ENCODE measurements at places on chromosomes 5 and 9. TPM values are rescaled to one million over a fixed set of nuclear protein-coding genes. Genes with fewer than 3 reads are reported as not detected.

Gene STPG3
- total RNA-seq: not detected

Gene IFNE
- total RNA-seq: 1.3 TPM

Gene GNE
- total RNA-seq: 25.9 TPM

Gene KIF24
- total RNA-seq: 5.8 TPM

DNA sequence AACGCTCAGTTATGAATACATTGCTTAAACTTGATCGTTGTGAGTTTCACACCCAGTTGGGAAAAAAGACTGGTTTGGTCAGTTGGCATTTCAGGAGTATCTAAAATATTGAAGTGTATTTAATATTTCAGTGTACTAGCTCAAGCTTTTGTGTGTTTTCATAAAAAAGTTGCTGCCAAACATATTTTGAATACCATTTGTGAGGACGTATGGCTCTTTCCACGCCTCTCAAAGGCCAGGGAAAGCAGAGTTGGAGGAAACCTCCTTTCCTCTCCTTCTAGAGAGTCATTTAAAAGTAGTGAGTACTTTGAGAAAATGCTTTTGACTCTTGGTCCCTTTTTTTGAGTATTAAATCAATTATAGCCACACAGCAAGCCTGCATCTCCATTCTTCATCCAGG lies 43.2 kb upstream of the ANKRD33B start:
- no peak for DNase-seq

- no peak for DNase-seq
Observed at GRCh38 chr5:123778641-123779040, 266.7 kb downstream of the CSNK1G3 start.

DNA sequence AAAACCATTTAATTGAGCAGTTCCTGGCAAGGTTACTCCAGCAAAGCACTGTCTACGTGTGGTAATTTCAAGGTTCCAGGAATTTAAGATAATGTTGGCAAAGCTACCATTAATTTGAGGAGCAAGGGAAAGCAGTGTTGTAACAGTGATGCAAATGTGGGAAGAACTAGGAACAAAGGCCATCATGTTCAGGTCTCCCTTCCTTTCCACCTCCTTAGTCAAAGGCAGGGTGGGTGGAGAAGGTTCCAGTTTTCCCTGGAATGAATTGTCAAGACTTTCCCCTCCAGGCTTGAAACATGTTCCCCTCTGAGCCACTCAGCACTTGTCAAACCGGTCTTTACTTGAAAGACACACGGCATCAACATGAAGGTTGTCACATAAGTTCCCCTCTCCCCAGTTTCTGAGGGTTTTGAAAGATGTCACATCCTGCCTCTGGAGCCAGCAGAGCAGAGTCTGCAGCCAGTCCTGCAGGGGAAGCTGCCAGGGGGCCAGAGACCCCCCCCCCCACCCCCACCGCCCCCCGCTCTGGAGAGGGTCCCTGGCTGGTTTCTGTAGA lies 226.0 kb downstream of the GAS1 start:
- DNase-seq: no peak

DNA sequence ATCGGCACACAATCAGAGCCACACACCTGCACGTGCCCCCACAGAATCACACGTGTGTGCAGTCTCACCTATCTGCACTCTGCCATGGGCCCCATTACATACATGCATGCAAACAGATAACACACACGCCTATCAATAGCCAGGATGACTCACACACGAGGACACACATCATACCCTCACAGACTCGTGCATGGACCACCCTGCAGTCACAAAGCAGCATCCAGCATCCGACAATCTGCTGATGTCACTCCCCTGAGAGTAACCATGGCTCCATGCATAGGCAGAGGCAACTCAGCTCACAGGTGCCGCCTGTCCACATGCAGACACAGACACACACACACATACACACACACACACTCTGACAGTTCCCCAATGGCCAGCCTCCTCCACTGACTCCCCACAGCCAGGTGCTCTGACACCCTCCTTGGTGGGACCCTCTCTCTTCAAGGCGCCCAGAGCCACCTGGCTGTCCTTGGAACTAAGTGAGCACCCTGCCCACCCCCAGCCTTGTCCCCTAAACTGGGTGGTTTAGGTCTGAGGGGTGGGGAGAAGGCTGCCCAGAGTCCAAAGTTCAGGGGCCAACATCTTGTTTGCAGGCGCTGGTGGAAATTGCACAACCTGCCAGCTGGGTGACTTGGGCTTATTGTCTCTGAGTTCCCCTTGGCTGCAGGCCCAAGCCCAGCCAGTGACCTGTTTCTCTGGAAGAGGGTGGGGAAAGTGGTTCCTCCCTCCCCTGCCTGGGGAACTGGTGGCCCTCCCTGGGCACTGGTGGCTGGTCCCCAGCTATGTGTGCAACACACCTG lies 34.6 kb upstream of the NEK6 start:
- DNase-seq: no peak

DNA sequence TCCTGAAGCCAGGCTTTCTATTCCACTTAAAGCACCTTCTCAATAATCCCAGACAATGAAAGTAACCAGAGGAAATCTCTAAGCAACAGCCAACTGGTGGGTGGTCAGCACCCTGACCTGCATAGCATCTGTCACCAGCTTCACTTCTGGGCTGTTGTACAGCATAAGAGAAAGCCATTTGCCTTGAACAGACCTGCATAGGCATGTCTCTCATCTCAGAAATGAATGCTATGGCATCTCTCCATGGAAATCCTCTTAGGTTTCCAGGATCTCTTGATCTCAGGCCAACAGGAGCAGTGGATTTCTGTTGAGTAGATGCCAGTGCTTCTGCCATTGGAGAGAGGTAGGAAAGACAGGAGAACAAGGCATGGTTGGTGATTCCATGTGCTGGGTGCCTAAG lies 213.6 kb downstream of the GRIA1 start:
- no peak for DNase-seq

- DNase-seq: no peak
Observed at GRCh38 chr9:113543982-113544303, 80.4 kb downstream of the RGS3 start.

DNA sequence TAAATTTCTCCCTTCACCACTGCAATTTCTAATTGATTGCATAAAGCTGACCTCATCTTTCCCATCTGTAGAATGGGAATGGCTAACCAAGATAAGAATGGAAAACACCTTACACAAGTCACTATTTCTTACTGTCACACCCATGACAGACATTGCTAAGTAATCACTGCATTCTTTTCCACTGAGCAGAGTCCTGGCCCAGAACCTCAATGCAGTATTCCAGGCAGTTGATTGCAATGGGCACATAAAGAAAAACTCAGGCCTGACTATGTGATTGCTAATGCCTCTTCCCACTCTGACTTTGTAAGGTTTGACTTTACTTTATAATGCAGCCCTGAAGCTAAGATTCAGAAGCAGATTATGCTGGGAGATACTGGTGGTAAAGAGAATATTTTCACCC lies 29.3 kb downstream of the TRIM32 start:
- DNase-seq: no peak

DNA sequence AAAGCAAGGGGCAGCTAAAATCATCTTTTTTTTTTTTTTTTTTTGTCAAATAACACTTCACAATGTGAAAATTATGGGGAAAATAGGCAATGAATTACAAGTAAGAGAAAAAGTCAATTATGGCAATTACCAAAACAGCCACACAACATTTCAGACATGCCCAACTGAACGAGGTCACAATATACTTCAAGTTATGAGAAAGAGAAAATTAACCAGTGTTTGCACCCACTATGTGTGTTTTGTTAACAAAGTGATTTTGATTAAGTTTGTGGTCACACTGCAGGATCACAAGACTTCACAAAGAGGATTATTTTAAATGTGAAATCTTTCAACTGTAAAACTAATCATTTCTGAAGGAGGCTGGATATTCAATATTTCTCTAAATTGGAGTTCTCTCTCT lies 1032.8 kb upstream of the DMAC1 start:
- DNase-seq: no peak

- DNase-seq: no peak
Observed at GRCh38 chr5:139577689-139578290, 16.7 kb downstream of the UBE2D2 start.

DNA sequence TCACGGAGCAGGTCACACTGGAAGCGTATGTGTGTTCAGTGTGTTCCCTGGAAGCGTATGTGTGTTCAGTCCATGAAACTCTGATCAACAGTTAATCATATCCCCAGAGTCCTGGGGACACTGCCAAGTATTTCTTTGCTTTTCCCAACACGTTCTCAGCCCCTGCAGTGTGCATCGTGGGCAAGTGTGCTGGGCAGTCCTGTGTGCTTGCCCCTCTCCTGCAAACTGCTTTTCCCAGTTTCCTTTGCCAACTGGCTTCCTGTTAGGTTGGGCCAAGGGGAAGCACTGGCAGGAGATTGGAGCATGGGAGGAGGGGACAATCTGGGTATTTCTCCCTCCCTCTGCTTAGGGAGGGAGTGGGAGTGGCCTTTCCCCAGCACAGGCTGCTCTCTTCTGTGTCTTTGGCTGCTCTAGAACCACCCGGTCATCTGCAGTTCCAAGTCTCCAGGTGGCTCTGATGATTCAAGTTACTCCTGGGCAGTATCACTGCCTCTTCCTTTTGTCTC lies 36.8 kb upstream of the NEK6 start:
- DNase-seq: no peak

- DNase-seq: no peak
Observed at GRCh38 chr9:101639311-101639710, 44.5 kb upstream of the PPP3R2 start.

- no peak for DNase-seq
Observed at GRCh38 chr9:120324461-120324860, 255.5 kb downstream of the CDK5RAP2 start.

DNA sequence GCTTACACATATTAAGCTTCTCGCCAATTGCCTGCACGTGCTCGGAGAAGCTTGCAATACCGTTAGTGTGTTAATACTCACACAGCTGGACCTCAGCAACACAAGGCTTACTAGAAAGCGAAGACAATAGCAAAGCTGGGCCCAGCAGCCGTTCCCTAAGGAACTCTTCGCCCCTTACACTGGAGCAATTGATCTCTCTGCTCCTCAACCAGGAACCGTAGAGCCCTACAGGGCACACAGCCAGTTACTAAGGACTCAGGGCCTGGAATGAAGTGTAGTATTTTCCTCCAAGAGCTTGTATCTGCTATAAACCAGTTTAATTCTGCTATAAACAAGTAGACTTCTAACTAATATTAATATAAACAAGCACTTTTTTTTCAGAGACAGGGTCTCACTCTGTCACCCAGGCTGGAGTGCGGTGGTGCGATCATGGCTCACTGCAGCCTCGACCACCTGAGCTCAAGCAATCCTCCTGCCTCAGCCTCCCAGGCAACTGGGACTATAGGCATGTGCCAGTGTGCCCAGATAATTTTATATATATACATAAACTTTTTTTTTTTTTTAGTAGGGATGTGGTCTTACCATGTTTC lies 67.0 kb upstream of the SIMC1 start:
- no peak for DNase-seq
